T-helper 1 cell (primary cell): ENCODE measurements at places on chromosomes 5 and 9.

- no peak for DNase-seq
These were observed 47.7 kb downstream of the ATG10 start for GRCh38 chr5:82019342-82020138.

GRCh38 chr9:2494562-2494961 lies 127.0 kb upstream of the VLDLR start:
- DNase-seq = no peak

DNA sequence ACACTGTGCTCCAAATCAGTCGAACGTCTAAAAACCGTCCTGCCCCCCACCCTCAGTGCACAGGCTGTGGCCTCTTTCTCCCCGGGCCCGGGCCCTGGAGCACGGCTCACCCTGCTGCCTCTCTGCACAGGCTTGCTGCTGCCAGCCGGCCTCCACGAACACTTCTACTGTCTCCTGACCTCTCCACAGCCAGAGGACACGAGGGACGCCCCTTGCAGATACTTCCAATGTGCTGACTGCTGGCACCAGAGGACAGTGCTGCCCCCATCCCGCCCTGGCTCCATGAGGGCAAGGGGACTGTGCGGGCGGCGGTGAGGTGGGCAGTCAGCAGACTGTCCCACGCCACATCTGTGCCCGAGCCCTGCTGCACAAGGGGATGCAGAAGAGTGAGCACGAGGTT lies 174.8 kb downstream of the COL23A1 start:
- DNase-seq = no peak

DNA sequence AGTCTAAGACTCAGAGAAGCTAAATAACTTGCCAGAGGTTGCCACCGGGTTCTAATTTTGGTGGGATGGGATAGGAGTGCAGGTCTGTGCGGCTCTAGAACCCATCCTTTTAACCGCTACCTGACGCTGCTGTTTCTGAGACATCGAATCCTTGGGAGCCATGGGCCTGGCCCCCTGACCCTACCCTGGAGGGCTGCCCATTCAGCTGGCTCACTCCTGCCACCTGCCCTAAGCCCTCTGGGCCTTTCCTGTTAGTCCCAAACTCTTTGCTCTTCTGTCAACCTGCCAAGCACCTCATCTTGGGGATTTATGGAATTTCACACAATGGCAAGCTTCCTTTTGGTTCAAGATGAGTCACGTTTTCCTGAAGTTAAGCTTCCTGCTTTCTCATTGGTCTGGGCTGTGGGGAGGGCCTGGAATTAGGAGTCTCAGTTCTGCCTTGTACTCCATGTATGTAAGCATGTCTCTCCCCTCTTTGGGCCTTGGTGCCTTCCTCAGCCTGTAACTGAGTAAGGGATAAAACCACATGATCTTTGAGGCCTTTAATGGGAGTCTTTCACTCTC lies 26.6 kb downstream of the ENHO start:
- DNase-seq = no peak

DNA sequence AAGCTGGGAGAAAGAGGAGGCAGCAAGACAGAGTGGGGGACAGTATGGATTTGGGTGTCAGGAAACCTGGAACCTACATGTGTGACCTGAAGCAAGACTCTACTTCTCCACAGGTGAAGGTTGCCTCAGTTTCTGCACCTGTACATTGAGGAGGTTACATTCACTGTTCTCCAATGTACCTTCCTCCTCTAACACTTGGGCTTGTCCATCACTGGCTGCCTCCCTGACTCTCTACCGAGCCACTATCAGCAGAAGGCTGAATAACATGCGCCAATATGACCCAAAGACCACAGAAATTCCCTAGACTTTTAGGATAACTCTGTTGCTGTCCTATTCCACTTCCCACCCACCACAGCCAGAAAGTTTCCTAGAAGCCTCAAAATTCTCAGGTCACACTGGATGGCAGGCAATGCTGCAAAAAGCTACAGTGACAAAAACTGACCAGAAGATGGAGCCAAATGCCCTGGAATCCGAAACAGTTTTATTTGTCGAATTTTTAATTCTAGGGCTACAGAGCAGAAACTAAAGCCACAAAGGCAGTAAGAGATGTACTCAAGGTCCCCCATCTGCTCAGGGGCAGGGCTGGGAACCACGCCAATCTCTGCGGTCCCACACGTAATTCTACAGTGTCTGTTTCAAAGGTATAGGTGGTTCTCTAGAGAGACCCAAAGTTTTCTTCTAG lies 64.4 kb downstream of the FAM114A2 start:
- DNase-seq = peak; percentile 33

GRCh38 chr9:20962536-20963225 lies 68.8 kb downstream of the HACD4 start:
- no peak for DNase-seq

GRCh38 chr5:168747987-168748777 lies 169.0 kb upstream of the PANK3 start:
- peak; percentile 35 for DNase-seq
